WTC11 (cell line): ENCODE measurements at places on chromosomes 2 and 18. TPM values are rescaled to one million over a fixed set of nuclear protein-coding genes. Genes with fewer than 3 reads are reported as not detected.

Gene MARCHF4
- total RNA-seq, result 1.7 to 2.6 TPM (median 1.7 TPM) in 3 replicates

Gene ESPNL
- 1.1 to 1.4 TPM (median 1.1 TPM) in 3 replicates for total RNA-seq

Gene GREB1
- total RNA-seq, result 31.9 to 35.7 TPM (median 34.4 TPM) in 3 replicates

Gene STPG4
- total RNA-seq, result not detected in 3 replicates

Gene STAMBP
- total RNA-seq, result 34.4 to 40.9 TPM (median 35.2 TPM) in 3 replicates

Gene ABCG8
- total RNA-seq, result 0.23 to 0.25 TPM in 2 of 3 replicates, not detected in the other

Gene CCDC68
- 0.23 to 0.92 TPM (median 0.55 TPM) in 3 replicates for total RNA-seq

Gene SKA1
- total RNA-seq, result 15.7 to 18.6 TPM (median 18.1 TPM) in 3 replicates

Gene GDF7
- total RNA-seq, result 0.18 to 0.55 TPM (median 0.23 TPM) in 3 replicates

Gene DYNAP
- 0.46 to 0.94 TPM (median 0.50 TPM) in 3 replicates for total RNA-seq

Gene CYP27A1
- 5.6 to 9.3 TPM (median 8.1 TPM) in 3 replicates for total RNA-seq

DNA sequence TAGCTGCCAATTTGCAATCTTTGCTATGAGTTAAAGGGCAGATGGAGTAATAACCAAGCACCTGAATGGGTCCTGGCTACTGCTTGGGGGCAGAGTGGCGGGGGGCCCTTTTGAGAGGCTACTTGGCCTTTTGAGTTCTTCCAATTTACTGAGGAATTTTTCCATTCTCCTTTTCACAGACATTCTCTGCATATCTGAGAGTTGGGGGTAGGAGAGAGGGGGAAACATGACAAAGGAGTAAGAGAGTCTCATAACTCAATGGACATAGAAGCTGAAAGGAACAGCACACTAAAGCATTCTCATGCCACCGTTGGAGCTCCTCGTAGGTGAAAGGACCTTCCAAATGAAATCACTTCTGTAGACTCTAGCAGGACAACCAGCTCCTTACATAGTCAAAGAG lies 16.1 kb downstream of the LGALSL start:
- no peak for DNase-seq

DNA sequence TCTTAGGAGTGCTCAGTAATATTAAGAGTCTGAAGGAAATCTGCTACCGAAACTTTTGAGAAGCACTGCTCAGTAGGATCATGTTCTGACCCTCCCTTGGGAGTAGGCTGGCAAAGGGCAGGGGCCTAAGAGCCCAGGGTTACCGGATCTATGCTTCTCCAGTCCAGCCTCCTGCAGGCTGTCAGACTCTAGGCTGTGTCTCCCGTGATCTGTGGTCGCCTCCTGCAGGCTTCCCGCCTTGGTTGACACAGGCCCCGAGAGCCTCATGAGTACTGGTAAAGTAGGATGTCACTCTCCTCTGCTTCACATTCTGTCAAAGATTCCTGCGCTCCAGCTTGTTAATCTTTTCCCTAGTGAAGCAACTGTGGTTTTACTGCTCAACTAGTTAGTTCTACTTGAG lies 647.8 kb upstream of the RAB6C start:
- DNase-seq, result peak; percentile 34

DNA sequence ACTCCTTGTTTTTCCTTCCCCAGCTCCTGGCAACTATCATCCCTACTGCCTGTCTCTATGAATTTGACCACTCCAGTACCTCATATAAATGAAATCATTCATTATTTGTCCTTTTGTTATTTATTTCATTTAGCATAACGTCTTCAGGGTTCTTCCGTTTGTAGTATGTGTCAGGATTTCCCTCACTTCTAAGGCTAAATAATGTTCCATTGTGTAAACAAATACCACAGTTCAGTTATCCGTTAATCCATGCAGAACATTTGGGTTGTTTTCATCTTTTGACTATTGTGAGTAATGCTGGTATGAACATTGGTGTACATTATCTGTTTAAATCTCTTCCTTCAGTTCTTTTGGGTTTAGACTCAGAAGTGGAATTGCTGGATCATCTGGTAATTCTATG lies 18.8 kb downstream of the DYNC2LI1 start:
- no peak for DNase-seq

GRCh38 chr2:207934720-207935119 lies 90.6 kb downstream of the PLEKHM3 start:
- DNase-seq, result no peak

DNA sequence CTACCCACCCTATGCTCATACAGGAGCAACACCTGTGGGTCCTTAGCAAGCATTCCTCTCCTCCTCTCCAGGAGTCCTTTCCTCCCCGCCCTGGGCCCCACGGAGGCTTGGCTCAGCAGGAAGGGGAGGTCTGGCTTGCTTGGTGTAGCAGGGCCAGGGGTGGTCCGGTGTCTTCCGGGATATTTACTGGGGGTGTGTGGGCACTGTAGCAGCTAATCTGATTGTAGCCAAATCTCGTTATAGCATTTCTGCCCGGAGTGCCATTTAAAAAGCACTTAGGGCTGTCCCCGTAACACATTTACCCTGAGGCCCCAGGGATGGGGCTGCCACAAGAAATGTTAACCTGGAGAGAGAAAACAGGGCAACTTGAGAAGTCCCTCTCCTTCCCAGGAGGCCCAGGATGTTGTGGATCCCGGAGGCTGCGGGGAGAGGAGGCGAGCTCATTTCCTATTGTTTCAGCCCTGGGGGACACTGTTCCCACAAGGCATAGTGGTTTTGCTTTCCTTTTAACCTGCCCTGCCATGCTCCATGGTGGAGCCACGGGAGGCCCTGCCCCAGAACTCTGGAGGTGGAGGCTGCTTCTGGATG lies 134.5 kb downstream of the CLIP4 start:
- no peak for DNase-seq

- DNase-seq, result no peak
Observed at GRCh38 chr2:166921261-166921896, 33.1 kb downstream of the XIRP2 start.

DNA sequence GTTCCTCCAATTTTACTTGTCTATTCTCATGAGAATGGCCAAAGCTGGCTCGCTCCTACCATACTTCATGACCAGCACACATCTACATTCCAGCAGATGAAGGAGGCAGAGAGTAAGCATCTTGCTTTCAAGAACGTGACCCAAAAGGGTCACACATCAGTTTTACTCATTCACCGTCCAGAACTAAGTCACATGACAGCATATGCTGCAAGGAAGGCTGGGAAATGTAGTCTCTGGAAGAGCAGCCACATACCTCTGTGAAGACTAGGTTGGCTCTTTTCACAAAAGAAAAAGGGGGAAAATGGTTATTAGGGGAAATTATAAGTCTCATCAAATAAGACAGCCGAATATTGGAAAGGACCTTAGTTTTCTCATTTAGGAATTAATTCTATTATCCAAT lies 835.3 kb downstream of the EPHA4 start:
- DNase-seq, result no peak

- peak; percentile 42 for DNase-seq
Observed at GRCh38 chr2:10331027-10331701, 28.5 kb downstream of the HPCAL1 start.

GRCh38 chr2:60297296-60298005 lies 256.0 kb downstream of the BCL11A start:
- DNase-seq, result peak; percentile 80

DNA sequence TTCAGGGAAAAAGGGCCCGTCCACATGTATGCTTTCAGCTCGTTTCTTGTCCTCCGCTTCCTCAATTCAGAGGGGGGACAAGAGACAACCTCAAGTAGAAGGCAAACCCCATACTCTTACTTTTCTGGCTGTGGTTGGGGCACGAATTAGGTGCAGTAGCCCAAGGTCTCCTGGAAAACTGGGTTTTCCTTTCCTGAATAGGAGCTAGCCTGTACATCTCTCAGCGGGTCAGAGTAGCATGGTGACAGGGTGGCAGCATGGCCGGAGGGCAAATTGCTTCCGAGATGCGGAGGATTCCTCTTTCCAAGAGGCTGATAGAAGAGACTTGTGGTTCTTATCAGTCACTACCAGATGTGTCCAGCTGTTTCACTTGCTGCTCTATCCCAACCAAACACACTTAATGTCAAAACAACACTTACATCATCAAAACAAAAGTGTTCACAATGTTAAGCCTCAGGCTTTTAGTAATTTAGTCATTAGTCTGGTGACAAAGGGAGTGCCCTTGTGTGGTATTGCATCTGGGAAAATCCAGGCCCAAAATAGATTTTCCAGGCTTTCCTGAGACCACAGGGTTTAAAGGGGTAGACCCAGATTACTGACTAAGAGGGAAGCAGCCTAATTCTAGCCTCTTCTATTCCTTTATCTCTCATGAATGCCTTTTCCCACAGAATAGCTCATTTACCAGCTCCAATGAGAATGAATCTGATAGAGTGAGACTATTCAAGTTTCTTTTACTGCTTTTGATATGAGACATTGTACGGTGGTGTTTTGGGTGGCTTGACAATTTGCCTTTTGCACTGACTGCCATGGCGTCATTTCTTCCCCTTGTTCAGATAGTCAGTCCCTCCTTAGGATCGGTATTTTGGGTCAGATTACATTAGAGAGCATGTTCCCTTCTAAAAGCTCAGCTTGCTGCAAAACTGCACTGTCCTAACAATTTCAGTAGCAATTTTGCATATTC lies 162.0 kb downstream of the LTBP1 start:
- DNase-seq, result no peak

DNA sequence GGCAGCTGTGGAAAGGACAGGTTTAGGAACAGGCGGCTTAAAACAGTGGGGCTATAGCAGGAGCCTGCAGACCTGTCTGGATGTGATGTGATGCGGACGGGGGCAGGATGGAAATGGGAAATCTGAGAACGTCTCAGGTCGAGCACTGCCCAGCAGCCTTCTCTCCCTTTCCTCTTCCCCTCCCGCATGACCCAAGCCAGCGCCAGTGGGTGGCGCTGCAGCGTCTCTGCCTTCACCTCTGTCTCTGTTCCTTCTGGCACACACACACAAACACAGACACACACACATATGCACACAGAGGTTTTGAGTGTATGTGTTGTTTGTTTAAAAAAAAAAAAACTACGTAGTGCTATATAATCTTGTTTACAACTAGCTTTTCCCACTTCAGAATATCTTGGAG lies 82.0 kb upstream of the SLC66A3 start:
- DNase-seq, result peak; percentile 85

- no peak for DNase-seq
Observed at GRCh38 chr18:46400449-46400848, 256.6 kb downstream of the LOXHD1 start.

DNA sequence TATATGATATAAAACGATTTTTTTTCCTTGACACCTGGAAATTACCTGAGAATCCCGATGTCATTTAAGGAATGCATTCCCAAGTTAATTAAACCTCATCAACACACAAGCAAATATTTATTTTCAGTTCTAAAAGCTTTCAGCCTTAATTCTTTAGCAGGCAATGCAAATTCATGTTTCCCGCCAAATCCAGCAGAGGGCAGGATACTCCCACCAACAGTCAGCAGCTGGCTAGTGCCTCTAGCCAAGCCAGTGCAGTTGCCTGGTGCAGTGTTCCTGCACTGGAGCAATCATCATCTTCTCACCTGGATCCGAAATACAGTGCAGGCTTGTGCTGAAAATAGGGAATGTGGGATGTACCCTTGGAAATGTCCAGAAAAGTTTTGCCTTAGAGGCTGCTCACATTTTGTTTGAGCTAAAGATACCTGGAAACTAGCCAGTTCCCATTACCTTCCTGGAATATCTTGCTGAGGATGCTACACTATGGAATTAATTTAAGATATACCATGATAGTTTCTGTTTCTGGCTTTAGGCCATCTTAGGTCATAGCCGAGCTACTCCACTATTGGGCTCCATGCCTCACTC lies 48.4 kb upstream of the CYTIP start:
- peak; percentile 74 for DNase-seq

DNA sequence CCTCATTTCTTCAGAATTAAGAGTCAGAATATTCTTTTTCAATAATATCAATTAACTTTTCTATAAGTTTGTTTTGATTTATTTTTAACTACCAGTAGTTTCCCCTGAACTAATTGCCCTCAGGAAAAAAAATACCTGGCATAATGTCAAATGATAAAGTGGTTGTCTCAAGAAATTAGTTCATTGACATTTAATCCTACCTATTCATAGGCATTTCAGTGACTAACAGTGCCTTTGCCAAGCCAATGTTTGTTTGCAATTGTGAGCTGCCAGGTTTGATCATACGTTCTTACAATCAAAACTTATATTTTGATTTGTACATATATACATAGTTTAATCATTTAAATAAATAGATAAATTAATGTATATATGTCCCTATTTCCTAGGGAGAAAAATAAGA lies 267.3 kb upstream of the MC4R start:
- no peak for DNase-seq

GRCh38 chr18:21146016-21146415 lies 34.4 kb upstream of the ROCK1 start:
- no peak for DNase-seq

DNA sequence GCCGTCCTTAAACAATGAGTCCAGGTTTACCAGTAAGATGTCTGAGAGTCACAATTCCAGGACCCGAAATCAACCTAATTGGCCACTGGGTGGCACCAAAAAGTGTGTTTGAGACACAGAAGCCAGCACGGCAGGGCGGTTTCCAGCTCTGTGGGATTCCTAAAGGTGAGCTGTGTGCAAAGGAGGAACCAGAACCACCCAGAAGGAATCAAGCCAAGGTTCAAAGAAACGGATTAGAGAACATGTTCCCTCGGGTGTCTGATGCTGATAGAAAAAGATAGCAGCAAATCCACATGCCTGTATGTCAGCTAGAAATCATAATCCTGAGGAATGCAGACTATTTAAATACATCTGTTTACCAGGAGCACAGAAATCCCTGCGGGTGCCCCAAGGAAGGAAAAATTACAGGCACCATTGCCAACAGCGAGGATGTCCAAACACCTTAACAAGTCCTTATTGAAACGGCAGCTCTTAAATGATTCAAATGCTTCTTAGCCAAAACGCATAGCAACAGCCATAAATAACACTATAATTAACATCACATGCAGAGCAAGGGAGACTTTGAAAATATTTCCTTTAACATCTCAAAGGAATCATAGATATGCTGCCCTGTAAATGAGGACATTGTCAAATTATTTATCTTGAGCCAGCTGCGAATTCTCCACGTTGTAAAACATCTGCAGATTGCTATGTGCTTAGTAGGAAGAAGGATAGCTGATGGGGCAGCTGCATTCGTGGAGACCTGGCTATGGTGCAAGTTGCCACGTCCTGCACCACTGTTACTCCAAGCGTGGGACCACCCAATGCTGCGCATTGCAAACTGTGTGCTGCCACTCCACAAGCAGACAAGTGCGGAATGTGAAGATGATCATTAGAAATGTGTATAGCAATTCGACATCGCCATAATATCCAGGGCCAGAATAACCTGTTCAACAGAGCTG lies 318.7 kb upstream of the NCKAP5 start:
- peak; percentile 75 for DNase-seq

GRCh38 chr2:6866275-6866671 lies 566 bp upstream of the CMPK2 start:
- DNase-seq, result peak; percentile 10

DNA sequence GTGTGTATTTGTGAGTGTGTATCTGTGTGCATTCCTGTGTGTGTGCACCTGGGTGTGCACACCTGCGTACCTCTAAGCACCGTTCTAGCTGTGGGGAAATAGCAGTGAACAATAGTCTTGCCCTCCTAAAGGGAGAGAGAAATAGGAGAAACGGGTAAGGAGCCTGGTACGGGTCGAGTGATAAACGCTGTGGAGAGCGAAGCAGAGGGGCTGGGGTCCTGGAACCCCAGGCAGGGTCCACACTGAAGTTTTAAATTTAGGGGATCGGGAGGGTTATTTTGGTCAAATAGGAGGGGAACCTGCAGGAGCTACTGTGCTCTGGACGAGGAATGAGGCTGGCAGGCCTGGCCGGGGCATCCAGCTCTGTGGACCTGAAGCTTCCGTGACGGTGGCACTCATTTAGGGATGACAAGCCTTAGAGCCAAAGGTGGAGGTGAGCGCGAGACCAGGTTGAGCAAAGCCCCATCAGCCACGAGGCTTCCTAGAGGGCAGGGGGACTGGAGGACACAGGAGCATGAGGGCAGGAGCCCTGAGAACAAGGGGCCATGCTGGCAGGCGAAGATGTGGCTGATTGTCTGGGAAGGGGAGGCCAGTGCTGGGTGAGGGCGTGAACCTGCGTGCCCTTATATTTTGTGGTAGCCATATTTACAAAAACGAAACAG lies 188.0 kb downstream of the RTP5 start:
- no peak for DNase-seq
